ENCODE measurements at places on chromosomes 6 and 20.

- DNase-seq: no peak
Observed at GRCh38 chr20:16346956-16347355, 226.3 kb downstream of the KIF16B start.

DNA sequence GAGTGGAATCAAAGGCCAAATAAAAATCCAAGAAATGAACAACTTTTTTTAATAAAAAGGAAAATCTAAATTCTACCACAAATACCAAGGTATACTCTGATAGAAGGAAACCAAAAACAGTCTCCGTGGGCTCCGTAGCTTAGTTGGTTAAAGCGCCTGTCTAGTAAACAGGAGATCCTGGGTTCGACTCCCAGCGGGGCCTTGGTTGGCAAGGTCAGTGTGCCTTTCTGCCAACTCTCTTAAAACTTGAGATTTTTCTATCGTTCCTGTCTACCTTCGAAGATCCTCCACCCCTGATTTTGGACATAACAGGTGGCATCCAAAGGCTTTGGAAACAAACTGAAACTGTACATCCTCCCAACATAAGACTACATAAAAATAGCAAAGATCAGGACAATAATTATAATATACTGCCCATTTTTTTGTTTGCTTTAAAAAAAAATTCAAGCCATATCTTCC, 197.9 kb downstream of the TRIM27 start:
- DNase-seq: no peak

DNA sequence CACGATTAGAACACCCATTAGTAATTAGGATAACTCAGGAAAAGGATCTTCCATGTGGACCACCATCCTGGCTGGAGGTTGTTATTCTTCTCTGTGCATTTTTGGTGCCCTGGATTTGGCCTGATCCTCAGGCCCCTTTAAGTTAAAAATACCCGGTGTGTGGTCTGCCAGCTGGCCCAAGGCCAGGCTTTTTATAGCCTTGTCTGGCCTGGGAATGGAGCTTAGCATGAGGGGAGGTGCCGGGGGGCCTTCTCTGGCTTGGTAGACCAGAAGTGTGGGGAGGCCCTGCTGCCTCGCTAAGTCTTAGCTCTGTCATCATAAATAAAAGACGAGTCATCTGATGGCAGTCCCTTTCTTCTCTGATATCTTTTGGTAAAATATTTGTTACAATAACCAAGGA, 71.4 kb downstream of the ARID1B start:
- DNase-seq: no peak

- no peak for DNase-seq
Observed at GRCh38 chr6:2734488-2735166, 16.1 kb downstream of the MYLK4 start.

GRCh38 chr6:160122744-160123143, 1.1 kb downstream of the SLC22A1 start:
- no peak for DNase-seq

- DNase-seq: no peak
Observed at GRCh38 chr6:13711324-13711732, 307 bp downstream of the RANBP9 start.

DNA sequence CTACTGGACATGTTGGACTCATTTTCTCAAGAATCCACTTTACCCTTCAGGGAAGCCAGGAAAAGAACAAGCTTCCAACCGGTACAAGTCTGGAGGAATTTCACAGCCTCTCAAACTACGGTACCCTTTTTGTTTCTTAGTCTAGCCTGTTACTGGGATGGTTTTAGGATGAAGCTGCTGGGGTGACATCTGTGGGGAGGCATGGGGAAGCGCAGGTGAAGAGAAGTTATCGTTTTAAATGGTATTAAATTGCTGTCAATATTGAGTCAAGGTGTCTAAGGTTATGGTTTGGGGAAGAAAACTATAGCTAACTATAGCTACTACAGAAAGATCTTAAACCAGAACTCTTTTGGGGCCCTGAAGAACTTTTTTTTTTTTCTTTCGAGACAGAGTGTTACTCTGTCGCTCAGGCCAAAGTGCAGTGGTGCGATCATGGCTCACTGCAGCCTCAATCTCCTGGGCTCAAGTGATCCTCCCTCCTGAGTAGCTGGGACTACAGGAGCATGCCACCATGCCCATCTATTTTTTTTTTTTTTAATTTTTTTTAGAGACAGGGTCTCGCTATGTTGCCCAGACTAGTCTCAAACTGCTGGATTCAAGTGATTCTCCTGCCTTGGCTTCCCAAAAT, 128.7 kb downstream of the RIN2 start:
- DNase-seq: no peak

GRCh38 chr6:139588734-139589593, 214.5 kb upstream of the CITED2 start:
- no peak for DNase-seq

DNA sequence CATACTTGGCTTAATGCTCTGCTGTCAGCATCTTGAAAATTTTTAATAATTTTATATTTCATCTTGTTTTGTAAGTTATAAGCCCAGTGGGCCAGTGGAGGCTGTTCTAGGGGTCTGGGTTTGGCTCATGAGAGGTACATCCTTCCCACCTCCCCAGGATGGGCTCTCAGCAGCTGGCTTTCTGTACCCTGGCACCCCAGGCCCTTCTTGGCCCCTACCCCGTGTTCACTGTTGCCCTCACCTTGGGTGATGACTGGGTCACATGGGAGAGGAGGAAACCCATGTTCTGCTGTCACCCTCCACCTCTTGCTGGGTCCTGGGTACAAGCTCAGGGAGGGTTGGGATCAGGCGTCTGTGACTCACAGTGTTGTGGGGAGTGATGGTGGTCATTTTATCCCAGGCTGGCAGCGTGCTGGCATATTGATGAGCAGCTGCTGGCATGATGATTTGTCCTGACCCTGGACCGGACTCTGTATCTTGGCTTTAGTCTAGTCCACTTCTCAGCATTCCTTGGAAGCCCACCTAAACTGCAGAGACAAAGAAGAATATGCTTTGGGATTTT, 34.6 kb downstream of the SLC16A10 start:
- no peak for DNase-seq

- no peak for DNase-seq
Observed at GRCh38 chr20:24108581-24108980, 120.0 kb upstream of the GGTLC1 start.
